ENCODE measurements at places on chromosomes 3 and 15.

DNA sequence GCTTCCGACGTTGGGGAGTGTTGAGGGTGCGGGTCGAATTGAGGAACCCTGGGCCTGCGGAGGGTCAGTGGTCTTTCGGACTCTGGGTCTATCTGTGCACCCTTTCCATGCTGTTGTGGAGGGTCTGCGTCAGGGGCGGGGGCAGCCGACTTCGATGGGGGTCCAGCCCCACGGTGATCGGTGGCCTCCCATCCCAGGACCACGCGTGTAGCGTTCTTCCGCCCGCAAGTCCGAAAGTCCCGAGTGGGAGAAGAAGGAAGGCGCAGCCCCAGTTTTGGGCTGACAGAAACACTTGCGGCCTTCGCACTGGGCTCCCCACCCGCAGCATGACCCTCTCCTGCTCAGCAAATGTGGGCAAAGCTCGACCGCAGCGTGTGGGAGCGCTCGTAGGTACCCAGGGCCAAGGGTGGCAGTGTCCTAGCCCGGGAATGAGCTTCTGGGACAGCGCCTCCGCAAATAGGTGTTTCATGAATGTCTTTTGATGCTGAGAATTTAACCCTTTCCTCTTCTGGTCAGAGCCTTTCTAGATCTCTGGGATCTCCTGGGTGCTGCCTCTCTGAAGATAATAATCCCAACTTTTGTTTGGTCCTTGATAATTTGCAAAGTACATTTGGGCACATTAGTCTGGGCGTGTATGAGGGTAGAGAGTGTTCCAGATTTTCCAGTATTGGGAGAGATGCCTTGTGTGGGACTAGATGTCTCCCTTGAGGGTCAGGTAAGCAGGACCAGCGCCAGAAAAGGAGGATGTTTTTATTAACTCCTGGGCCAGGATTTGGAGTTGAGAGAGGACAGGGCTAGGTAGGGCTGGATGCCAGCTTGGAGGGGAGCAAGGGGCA, 2.3 kb upstream of the DLL4 start:
- DNase-seq, result no peak

DNA sequence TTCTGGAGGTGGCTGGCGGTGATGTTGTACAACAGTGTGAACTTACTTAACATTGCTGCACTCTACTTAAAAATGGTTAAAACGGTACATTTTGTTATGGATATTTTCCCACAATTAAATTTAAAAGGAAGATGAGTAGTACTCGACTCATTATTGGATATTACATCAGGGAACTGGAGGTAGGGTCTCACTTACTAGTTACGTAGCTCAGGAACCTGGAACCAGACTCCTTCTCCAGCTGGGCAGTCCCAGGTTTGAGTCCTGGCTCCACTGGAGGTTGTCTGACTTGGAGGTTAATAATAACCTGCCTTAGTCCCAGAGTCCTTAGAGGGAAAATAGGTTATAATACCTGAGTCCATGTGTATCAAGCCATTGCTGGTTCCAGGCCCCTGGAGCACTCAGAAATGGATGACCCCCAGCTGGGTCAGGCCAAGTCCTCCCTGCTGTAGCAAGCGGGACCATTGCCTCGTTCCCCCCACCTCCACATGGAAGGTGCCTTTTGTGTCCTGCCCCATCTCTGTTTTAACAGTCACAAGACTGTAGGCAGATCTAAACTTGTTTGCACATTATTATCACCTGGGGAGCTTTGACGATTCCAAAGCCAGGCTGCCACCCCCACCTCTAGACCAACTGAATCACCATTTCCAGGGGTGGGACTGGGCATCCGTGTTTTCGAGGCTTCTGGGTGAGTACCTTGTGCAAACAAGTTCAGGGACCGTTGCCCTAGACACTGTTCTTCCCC, 126.6 kb downstream of the IGF1R start:
- DNase-seq, result no peak

DNA sequence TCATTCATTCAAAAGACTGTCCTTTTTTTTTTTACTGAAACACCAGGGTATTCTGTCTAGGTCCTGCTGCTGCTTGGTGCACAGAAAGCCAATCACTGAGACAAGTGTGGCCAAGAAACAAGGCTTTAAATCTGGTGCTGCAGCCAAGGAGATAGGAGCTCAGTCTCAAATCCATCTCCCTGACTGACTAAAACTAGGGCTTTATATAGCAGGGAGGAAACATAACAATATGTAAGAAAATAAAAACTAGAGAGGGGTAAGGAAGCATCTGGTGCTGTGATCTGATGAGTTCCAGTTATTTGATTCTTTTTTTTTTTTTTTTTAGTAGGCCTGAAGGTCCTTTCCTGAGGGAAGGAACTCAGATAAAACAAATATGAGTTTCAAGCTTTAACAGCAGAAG, 139.8 kb downstream of the ATG7 start:
- no peak for DNase-seq

DNA sequence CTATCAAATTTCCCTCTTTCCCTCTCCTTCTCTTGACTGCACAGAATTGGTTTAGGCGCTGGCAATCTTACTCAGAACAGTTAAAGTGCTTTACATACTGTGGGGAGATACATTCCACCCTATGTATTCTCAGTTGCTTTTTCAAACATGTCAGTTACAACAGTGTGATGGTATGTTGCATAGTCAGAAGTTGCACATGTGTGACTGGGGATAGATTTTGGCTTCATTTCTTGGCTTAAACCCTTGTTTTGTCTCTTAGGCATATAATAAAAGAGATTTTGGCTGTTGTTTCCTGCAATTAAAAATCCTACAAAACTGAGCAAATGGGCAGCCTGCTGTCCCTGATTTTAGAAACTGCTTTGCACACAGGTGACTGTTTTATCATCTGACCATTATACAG, 86.7 kb downstream of the PIK3R4 start:
- DNase-seq, result no peak

GRCh38 chr15:67137951-67138848, 72.8 kb downstream of the SMAD3 start:
- no peak for DNase-seq

GRCh38 chr15:57356178-57356577, 20.1 kb upstream of the CGNL1 start:
- DNase-seq, result no peak

DNA sequence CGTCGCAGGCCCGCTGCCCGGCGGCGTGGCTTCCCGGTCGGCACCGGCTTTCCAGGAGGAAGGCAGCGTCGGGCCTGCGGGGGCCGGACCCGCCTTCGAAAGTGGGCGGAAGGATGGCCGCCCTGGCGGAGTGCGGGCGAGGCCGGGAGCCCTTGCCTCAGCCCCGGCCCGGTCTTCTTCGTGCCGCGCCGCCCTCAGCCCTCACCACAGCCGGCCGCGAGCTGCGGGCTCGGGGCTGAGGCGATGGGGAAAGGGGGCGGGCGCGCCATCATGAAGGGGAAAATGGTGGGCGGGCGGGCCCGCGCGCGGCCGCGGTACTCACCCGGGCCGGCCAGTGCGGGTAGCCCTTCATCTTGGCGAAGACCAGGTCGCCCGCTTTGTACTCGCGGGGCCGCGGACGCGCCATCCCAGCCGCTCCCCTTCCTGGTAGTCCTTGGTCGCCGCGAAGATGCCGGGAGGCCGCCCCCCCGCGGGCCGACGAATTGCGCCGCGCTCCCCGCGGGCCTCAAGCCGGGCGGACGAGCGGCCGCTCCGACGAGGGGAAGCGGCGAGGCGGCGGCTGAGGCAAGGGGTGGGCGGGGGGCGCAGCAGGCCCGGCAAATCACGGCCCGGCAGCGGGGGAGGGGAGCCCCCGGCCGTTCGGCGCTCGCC, 489 bp downstream of the HDGFL3 start:
- no peak for DNase-seq

DNA sequence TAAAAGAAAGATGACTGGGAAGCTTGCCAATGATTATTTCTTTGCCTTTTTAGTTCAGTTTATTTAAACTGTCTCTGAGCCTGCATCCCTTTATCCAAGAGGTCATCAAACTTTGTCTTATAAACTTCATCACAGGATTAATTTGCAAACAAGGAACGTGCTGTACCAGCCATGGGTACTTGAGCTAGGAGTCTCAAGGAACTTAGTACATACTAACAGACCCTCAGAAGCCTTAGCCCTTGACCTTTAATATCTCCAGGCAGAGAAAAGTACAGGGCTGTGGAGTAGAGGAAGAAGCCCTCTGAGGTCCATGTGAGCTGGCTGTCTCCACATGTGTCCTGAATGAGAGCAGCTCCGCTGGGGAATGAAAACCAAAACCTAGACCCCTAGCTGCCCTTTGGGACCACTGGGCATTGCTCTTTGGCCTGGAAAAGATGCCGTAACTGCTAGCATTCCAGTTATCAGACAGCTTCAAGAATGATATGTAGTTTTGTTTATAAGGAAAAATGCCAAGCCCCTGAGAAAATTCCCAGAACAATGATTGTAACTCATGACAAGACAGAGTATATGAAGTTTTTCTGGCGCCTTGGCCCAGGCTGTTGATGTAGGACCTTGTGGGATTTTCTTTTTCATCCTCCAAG, 92.1 kb downstream of the ASB7 start:
- no peak for DNase-seq

- no peak for DNase-seq
These were observed 26.2 kb downstream of the ATP13A3 start for GRCh38 chr3:194460566-194460965.

DNA sequence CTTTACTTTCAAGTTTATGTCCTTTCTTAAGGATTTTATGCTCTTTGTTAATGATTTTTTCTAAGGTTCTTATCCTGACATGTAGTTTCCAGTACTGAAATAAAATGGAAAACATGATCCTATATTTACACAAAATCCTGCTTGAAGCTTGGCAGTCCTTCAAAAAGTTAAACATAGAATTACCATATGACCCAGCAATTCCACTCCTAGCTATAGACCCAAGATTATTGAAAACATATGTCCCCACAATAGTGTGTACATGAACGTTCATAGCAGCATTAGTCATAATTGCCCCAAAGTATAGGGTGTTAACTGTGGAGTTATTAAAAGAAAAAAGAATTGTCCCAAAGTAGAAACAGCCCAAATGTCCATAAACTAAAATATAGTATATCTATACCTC, 33.2 kb downstream of the ITGB5 start:
- no peak for DNase-seq

- no peak for DNase-seq
These were observed 145.2 kb downstream of the VGLL3 start for GRCh38 chr3:86845726-86846125.

GRCh38 chr3:45126730-45127129, 19.4 kb downstream of the CDCP1 start:
- DNase-seq, result no peak

DNA sequence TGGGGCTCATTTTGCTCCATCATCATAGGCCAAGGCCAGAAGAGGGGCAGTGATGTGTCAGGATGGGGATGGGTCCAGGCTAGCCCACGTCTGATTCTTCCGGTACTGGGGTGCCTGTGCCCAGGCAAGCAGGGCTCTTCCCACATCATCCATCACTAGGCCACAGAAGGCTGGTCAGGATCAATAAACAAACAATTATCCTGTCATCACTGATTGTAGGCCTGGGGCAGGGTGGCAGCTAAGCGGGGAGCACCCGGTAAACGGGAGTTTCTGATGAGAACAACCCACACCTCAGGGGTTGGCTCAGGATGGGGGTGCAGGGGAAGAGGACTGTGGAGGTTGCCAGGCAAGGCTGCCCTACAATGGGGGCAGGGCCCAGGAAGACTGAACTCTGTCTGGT, 18.1 kb upstream of the CACNA2D2 start:
- no peak for DNase-seq

- no peak for DNase-seq
These were observed 4.2 kb downstream of the TEX264 start for GRCh38 chr3:51675201-51675611.

GRCh38 chr3:28915741-28916500, 364.9 kb upstream of the RBMS3 start:
- no peak for DNase-seq

- DNase-seq, result no peak
These were observed 101.8 kb upstream of the LIPC start for GRCh38 chr15:58329781-58330671.

DNA sequence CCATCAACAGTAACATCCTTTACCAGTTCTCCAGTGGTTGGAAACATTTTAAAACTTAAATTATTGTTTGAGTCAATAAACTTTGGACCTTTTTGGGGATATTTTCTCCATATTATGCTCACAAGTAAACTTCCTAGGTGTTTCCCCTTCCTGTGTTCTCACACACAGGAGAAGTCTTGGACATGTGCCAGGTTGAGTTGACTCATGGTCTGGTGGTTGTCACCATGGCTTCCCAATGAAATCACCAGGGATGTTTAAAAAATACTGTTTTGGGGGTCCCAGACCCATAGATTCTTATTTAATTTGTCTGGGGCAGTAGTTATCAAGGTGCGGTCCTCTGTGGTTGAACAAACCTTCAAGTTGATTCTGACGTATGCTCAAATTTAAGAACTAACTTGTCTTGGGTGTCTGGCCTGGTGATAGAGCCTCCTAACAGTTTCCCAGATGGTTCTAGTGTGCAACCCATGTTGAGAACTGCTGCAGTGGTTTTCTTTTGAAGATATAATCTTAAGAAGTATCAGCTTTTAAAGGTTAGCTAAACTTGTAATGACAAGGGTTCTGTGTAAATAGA, 291.8 kb downstream of the EDEM1 start:
- DNase-seq, result no peak

DNA sequence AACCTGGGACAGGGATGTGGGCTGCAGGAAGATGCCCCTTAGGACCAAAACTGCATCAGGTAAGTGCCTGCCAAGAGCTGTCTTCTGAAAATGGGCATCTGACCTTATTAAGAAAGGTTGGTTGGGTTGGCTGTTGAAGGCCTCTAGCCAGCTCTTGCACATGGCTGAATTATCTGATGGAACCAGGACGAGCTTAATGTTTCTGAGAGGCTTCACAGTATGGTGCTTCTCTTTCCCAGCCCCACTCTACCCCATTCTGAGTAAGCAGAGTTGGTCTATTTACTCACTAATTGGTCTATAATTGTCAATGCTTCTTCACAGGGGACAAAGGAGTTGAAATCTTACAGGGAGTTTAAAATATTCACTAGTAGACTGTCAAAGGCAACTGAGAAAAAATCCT, 48.4 kb downstream of the DTWD1 start:
- no peak for DNase-seq

- DNase-seq, result no peak
These were observed 722.6 kb downstream of the FHIT start for GRCh38 chr3:60528651-60529050.

DNA sequence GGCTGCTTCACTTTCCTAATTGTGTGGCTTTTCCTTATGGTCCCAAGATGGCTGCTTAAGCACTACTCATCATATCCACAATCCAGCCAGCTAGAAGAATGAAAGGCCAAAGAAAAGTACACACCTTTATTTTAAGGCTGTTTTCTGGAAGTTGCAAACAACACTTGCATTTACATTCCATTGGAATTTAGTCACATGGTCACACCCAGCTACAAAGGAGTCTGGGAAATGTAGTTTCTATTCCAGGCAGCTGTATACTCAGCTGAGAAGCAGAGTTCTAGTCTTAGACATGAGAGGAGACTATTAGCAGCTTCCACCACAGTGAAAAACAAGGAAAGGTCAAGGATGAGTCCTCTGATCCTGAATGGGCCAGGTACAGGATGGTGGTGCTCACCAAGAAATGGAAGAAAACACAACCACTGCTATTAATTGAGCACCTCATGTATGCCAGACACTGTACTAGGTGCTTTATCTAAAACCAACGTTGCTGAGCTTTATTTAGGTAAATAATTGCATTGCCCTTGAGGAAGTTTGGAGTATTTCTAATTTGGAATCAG, 28.0 kb upstream of the ATG7 start:
- DNase-seq, result no peak

GRCh38 chr3:35296533-35296932, 342.8 kb upstream of the ARPP21 start:
- DNase-seq, result no peak

- DNase-seq, result no peak
These were observed 207.8 kb downstream of the MTHFS start for GRCh38 chr15:79689030-79689429.

All from stimulated activated effector memory CD8-positive, alpha-beta T cell treated with anti-CD3 and anti-CD28 coated beads, Interleukin-12 subunit alpha, Interleukin-12 subunit beta, amount 100 ng/mL, for 72 hours (primary cell).